ENCODE measurements at places on chromosomes 11 and 22.

GRCh38 chr11:16791191-16791961 is 52.9 kb downstream of the C11orf58 start:
- peak; percentile 96 for DNase-seq

GRCh38 chr22:49639956-49640355 is 187.7 kb downstream of the BRD1 start:
- no peak for DNase-seq

GRCh38 chr11:128157423-128158298 is 429.7 kb downstream of the ETS1 start:
- DNase-seq: peak; percentile 92

DNA sequence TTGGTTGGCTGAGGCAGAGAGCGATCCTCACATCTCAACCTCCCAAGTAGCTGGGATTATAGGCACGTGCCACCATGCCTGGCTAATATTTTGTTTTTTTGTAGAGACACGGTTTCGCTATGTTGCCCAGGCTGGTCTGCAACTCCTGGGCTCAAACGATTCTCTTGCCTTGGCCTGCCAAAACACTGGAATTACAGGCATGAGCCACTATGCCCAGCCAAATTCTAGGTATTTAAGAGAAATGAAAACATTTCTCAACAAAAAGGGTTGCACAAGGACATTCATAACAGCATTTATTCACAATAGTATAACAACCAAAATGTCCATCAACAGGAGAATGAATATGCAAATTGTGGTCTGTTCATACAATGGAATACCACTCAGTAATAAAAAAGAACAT is 31.7 kb upstream of the RBX1 start:
- DNase-seq: no peak

- peak; percentile 22 for DNase-seq
Observed at GRCh38 chr11:100687054-100687629, at the start of gene ARHGAP42. Gene ARHGAP42 (plus strand): TSS chr11:100687288. CDS start chr11:100687679, 391 bp downstream.
